ENCODE measurements at places on chromosomes 7 and 10.

DNA sequence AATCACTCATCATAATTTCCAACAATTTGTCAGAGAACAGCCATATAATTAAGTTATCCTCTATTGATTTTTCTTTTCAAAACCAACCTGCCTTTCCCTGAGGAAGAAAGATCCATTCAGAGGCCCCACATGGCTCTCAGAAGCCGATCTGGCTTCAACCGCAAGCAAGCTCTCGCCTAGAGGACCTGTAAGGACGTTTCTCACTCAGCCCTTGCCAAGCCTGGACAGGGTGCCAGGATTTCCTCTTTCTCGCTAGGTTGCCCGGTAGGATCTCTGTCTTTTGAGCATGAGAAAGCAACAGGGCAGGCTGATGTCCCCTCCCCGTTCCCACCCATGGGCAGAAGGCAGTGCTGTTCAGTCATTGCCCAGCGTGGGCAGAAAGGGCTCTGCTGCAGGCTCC lies 13.0 kb downstream of the AIFM2 start:
- no peak for DNase-seq

DNA sequence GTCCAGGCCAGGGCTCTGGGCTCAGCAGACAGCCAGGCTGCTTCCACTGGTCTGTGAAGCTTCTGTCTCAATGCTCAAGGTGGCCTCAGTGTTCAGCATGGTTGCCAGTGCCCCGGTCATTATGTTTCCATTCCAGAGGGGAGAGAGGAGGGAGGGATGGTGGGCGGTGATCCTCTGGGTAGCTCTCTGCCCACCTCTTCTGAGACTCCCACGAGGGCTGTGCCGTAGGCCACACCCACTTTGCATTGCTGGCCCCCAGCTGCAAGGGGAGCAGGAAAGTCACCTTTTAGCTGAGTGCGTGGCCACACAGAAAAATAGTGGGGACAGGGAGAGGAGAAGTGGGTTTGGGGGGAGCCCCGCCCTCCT lies 42.5 kb downstream of the FOXK1 start:
- DNase-seq = no peak

DNA sequence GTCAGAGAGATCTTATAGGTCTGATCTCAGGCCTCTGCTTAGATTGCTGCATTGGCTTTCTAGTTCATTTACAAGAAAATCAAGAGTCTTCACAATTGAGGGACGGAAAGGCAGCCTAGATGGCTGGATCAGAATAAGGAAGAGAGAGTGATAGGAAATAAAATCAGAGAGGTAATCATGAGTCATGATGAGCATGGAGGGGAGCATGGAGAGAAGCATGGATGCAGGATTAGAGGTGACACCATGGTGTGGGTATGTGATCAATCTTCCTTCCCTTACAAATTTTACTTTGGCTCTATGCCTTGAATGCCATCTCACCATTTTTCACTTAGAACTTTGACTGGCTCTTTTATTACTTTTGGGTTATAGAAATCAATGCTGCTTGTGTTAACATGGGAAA lies 1.4 kb downstream of the BCCIP start:
- no peak for DNase-seq

GRCh38 chr7:140885735-140886334 lies 38.9 kb downstream of the BRAF start:
- no peak for DNase-seq

DNA sequence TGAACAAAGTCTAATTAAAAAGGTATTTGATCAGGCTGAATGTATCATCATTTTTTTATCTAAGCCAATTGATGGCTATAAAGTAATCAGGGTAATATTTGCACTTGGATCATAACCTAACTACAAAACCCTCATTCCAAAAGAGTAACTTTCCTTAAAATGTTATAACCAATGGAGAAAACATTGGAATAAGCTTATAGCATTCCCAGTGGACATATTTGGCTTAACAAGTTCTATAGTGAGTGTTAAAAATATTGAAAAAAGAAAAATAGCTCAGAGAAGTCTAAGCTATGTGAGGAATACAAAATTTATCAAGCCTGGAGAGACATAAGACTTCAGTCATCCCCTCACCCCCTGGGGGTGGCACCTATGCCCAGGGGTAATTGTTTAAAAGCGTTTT lies 358.8 kb downstream of the LRRTM3 start:
- DNase-seq = no peak

- DNase-seq = no peak
Observed at GRCh38 chr10:132860532-132860931, 74.6 kb upstream of the NKX6-2 start.

- DNase-seq = no peak
Observed at GRCh38 chr7:109552017-109552416, 982.3 kb downstream of the DNAJB9 start.

DNA sequence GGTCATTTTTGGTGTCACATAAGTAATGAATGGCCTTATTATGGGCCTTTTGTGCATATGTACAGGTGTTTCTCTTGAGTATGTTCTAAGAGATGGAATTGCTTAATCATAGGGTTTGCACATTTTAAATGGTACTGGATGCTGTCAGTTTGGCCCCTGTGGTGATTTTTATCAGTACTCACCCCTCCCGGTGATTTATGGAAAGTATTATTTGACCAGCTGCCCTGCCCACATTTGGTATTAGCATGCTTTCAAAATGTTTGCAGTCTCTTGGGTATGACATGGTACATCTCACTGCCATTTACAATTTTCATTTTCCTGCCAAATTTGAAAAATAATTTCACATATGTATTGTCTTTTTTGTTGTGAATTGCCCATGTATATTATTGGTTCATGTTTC lies 427.7 kb downstream of the LRMDA start:
- no peak for DNase-seq

- DNase-seq = no peak
Observed at GRCh38 chr7:16067711-16068110, 353.6 kb downstream of the CRPPA start.

DNA sequence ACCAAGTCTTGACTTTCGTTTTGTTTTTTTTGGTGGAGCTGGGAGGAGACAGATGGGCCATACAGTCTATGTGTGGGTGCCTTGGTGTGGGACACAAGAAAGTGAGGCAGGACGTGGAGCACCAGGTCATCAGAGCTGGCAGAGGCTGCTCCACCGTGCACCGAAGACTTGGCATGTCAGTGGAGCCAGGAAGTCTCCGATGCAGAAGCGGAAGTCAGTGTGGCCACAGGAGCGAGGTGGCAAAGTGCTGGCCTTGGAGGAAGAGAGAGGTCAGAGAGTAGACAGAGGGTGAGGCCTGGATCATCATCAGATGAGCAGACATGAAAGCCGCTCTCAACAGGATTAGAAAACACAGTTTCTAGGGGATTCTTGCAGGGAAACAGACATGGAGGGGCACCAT lies 116.8 kb downstream of the MGMT start:
- no peak for DNase-seq
